ENCODE measurements at places on chromosomes 1 and 21.
A peak's percentile ranks its signal among the peaks of the same experiment; 100 is the strongest.

DNA sequence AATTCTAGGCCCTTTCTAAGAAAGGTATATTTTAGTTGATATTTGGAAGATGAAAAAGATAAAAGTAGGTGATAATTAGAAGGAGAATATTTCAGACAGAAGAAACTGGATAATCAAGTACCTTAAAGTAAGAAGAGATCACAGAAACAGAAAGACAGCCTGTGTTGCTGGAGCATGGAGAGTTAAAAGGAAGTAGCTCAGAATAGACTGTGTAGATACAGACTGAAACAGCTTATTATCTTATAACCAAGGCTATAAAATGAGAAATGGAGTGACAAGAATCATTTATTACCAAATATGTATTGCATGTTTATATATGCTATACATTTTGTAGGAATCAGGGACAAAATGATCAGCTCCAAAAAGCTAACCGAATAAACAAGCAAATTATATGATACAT is 1120.3 kb downstream of the BRINP3 start:
- DNase-seq, result no peak

DNA sequence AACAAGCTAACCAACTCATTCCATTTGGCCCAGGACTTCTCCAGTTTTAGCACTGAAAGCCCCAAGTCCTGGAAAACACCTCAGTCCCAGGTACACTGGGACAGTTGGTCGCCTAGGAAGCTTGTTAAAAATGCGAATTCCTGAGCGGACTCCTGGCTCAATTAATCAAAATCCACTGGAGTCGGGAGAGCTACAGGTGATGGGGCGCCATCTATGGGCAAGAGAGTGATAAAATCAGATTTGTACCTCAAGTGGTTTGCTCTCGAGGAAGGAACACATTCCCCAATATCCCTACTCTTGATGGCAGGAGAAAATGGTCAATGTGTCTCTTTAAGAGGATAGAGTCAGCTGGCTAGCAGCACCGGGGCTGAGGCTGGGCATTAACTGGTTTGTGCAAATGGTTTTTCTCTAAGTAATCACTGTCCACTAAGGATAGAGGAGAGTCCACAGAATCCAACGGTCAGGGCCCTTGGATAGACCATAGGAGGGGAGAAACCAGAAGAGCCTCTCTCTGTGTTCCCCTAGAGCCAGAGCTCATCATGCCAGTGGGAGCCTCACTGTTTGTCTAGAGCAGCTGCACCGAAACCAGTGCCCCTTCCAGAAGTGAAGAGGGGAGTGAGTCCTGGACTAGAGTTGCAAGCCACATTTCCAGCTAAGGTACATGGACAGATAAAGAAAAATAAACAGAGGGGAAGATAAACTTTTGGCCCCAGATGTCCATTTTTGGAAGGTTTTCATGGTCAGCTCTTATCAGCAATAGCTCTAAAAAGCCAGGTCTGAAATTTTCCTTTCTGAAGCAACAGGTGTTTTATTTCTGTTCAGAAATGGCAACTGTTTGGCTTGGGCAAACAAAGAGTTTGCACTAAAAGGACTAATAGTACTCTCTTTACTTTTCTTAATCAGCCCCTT is 148.5 kb downstream of the TENT5C start:
- peak; percentile 42 for DNase-seq

- DNase-seq, result no peak
Observed at GRCh38 chr21:39688010-39688409, 57.0 kb upstream of the IGSF5 start.

DNA sequence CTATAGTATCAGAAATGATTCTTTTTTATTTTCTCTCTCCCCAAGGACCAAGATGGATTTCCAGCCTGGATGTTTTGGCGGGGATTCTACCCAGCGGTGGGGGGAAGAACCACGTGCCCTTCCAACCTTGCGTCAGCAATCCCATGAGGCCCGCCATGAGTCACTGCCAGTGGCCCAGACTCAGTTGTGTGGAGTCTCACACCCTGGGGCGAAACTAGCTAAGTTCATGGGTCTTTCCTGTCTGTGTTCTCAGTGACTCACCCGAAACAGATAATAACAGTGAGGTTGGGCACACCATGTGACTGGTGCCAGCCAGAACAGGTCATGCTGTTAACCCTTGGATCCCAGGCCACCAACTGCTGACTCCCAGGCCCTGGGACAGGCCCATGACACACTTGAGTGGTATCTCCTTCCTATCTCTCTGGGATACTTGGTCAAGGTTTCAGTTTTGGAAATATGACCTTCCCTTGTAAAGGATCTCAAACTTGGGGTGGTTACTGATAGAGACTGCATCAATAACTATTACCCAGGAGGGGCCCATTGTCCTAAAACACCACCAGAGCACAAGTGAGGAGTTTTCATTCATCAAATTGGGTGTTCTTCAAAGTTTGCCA is 98.0 kb upstream of the DUSP10 start:
- no peak for DNase-seq

GRCh38 chr1:236468625-236469024 is 55.2 kb upstream of the LGALS8 start:
- no peak for DNase-seq

DNA sequence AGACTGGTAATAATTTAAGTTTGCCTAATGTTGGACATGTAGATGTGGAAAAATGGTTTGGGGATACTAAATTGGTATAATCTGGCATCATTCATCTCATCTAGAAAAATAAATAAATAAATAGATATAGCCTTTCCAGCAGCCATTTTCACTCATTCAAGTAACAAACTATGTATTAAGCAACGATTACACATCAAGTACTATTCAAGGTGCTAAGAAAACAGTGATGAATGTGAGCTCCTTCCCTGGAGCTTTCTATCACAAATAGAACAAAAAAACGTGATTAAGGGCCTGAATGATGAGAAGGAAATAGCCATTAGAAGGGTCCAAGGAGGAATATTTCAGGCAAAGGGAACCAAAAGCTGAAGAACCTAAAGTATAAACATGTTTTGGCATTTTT is 37.1 kb downstream of the STIL start:
- no peak for DNase-seq

- no peak for DNase-seq
Observed at GRCh38 chr1:158353303-158354075, at the start of gene CD1E. Gene CD1E (plus strand): TSS chr1:158353894. CDS start chr1:158353989, 95 bp downstream.

GRCh38 chr1:214570442-214570841 is 19.0 kb upstream of the PTPN14 start:
- DNase-seq, result no peak

- no peak for DNase-seq
Observed at GRCh38 chr1:47554901-47555300, 117.1 kb downstream of the FOXD2 start.

DNA sequence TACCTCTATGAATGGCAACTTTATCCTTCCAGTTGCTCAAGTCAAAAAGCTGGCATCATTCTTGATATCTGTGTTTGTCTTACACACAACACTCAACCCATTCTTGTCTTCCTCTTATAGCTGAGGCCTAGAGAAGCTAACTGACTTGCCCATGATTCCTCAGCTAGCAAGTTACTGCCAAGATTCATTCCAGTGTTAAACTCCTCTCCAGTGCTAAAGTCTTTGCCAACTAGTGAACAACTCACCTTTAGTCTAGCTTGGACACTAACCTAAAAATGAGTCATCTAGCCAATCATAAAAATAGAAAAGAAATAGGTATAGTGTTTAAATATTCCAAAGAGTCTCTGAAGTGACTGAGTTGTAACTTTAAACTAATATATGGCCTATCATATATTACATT is 45.6 kb upstream of the RGS2 start:
- DNase-seq, result no peak

- DNase-seq, result peak; percentile 80
Observed at GRCh38 chr21:34561806-34562205, 49.8 kb upstream of the KCNE1 start.

DNA sequence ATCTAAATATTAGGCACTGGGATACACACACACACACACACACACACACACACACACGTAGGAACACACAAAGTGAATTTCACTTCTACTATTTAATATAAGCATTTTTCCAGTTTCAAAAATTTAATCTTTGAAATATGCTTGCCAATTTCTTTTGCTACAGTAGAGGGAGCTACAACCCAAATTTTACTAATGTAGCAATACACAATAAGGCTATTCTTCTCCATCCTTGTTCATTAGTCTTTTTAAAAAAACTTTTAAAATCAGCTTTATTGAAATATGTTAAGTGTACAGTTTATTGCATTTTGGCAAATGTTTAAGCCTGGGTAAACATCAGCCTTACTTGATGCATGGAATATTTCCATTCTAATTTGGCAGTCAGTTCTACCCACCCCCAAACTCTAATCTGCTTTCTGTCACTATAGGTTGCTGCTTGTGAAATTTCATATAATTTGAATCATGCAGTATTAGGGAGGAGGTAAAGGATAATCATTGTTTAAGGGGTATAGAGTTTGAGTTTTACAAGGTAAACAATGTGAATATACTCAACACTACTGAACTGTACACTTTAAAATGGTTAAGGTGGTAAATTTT is 93.0 kb upstream of the TENT5C start:
- DNase-seq, result no peak

DNA sequence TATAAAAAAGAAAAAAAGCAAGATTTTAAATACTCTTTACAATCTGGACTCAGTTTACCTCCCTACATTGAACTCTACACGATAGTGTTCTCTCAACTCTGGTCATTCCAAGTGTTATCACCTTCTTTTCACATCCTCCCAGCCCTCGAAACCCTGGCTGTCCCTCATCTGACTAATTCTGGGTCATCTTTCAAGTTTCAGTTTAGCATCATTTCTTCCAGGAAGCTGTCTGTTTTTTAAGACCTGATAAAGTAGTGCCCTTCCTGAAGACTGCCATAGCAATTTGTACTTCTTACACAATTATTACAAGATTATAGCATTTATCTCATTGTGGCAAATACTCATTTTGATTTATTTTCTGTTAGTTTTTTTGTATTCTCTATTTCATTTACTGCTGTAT is 1.2 kb downstream of the ALG14 start:
- DNase-seq, result no peak

DNA sequence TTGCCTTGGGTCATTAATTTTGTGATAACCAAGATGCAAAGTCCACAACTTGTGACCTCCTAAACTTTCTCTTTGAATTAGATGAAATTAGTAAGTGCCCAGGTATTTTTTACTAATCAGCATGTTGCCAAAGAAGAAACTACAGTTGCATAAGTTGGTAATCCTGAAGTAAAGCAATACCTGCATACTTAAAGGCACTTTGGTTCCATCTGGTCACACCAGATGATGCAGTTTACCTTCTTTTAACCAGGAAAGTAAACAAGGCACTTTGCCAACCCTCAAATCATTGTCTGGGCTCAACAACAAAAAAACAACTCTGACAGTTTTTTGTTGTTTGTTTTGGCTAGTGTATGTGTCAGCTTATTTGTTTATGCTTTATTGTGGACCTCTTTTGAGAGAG is 55.5 kb upstream of the DYNLT5 start:
- DNase-seq, result no peak

GRCh38 chr1:1960480-1961196 is 41.6 kb upstream of the TMEM52 start:
- DNase-seq, result no peak

DNA sequence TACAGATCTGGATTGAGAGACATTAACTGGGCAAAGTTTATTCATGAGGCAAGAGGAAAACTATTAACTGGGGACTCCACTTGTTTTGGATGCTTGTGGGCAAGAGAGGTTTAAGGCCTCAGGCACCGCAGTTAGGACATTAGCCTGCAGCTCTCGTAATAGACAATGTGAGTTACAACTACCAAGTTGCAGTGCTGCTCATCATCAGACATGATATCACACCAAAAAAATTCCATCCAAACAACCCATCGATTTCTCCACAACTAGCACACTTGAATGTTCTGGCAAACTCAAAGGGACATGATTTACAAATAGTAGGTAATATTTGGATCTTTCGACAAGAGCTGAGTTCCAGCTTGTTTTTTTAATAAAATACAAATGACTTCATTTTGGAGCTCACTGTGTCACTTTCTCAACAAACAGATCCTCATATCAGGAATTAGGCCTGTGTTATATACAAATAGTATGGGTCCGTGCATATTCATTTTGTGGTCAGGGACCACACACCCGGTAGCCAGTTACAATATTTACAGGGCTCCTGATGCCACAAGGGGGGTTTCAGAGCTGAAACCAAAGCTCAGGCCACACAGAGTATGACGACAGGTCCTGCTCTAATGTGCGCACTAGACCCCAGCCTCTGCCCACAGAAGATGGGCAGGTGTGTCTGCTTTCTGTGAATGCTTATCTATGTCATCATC is 128.0 kb downstream of the TGFBR3 start:
- DNase-seq, result no peak

DNA sequence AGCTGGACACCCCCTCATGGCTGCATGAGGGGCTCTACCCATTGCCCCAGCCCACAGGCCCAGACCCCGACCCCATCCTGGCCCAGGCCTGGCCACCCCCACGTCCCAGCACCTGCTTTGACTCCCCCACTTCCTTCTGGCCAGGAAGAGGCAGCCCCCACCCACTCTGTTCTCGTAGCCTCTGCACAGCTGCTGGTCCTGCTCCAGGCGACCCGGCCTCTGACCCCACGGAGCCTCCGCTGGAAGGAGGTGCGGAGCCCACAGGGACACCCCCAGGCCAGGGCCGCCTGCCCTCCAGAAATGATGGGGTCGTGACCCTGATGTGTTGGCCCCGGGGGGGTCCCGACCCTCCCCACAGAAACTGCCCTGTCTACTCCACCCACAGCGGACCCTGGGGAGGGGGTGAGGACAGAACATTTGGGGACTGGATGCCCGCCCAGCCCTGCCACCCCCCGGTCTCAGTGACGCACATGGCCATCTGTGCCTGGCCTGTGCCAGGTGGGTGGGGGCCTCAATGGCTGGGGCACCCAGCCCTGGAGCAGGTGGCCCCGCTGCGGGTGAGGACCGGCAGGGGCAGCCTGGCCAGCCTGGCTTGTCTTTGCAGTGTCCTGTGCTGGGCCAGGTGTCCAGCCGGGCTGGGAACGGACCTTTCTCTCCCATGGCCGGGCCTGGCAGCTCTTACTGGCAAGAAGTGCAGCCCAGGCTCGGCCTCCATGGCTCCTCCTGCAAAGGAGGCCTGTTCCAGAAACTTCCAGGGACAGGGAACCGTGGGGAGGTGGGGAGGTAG is 78.6 kb downstream of the MORN1 start:
- DNase-seq, result no peak

GRCh38 chr1:116104667-116105066 is 6.5 kb upstream of the MAB21L3 start:
- DNase-seq, result no peak

DNA sequence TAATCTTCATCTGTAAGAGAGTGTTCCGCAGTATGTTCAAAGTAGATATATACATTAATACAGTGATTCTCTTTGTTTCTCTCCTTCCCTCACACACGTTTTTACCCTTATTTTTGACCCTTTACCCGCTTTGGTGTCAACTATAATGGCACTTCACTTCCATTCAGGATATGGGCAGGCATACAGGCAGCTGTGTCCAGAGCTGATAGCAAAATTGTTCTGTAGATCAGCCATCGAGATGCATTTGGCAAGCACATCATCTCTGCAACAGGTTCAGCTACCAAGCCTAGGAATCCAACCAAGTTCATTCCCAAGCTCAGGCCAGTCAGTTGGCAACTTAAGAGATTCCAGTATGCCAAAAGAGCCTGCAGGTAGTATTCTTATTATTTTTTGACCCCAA is 74.8 kb downstream of the FNBP1L start:
- DNase-seq, result no peak

- DNase-seq, result no peak
Observed at GRCh38 chr1:118995312-118996016, 7.3 kb upstream of the TBX15 start.

- no peak for DNase-seq
Observed at GRCh38 chr1:41844255-41844654, 74.5 kb downstream of the HIVEP3 start.
